ENCODE measurements at places on chromosomes 4 and X.

- DNase-seq = no peak
Observed at GRCh38 chr4:27775156-27775555, 914.5 kb downstream of the STIM2 start.

GRCh38 chr4:88196013-88196365 is 37.5 kb upstream of the ABCG2 start:
- DNase-seq = no peak

DNA sequence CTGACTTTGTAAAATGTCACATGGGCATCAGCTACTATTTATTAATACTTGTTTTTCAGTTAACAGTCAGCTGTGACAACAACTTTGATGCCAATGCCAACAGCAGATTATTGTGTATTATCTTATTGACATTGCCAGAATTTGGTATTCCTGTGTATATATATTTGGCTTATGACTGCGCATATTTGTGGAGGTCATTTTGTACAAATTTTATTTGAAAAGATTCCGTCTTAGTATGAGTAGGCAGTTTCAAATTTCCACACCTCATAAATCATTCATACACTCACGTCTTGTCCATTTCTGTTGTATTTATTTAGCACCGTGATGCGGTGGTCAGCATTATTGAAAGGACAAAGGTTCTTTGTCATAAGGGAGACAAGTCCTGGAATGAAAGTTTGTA is 558.2 kb upstream of the NDST4 start:
- no peak for DNase-seq

- no peak for DNase-seq
Observed at GRCh38 chr4:165293927-165294649, 33.4 kb upstream of the MSMO1 start.

GRCh38 chrX:39201305-39201990 is 400.2 kb downstream of the MID1IP1 start:
- DNase-seq = no peak

DNA sequence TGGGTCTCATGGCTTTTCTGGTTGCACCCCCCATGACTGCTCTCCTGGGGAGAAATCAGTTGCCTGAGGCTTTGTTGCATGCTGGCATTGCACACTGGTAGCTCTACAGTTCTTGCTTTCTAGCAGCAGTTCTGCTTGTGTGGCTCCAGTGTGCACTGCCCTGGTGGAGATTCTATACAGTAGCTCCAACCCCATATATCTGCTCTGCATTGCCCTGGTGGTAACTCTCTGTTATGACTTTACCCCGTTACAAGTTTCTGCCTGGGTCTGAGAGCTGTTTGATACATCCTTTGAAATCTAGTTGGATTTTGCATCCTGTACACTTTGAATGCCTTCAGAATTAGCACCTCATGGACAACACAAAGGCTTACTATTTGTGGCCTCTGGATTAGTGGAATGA is 241.4 kb upstream of the EPHA5 start:
- no peak for DNase-seq
